ENCODE measurements at places on chromosomes 6 and 20. TPM values are rescaled to one million over a fixed set of nuclear protein-coding genes. Genes with fewer than 3 reads are reported as not detected.

CALHM4 gene
- total RNA-seq = not detected

DNA sequence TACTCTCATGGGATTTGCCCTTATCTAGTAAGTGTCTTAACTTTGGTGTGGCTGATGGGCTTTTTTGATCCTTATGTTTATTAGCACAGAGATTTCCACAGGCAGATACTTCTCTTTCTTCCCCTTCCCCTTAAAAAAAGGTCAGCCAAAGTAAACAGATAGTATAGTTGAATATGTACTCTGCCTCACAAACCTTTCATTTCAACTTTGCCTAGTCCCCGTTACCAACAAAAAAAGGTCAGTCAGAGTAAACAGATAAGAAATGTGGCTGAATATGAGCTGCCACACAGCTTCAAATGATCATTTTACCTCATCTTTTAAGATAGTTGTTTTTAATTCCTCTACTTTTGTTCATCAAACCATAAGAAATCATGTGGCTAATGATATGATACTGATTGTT is 34.1 kb upstream of the SLC35D3 start:
- DNase-seq = no peak

GRCh38 chr6:106977246-106977645 is 2.7 kb upstream of the CD24 start:
- DNase-seq = no peak

MEI4 gene
- 0.13 TPM for total RNA-seq

Data from sciatic nerve (tissue), 2 donors.